ENCODE measurements at places on chromosomes 12 and 14.

GRCh38 chr12:106672314-106673025 lies 89.7 kb downstream of the RFX4 start:
- no peak for DNase-seq

- no peak for DNase-seq
Measured at GRCh38 chr14:106185837-106186233, 659.5 kb downstream of the TMEM121 start.

DNA sequence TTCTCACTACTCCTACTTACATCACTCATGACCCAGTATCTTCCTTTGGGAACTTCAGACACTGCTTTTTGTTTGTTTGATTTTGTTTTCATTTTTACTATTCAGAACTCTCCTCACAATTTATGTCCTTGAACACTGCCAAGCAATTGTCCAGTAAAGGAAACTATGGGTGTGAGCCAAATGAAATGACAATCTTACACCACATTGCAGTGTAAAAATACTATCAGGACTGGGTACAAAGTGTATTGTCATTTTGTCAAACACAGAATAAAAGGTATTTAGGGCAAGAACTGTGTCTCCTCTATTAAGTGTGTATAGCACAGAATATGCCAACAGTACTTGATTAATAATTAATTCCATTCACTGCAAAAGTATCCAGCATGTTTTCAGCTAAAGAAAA lies 199.3 kb downstream of the ALG10B start:
- DNase-seq: no peak

DNA sequence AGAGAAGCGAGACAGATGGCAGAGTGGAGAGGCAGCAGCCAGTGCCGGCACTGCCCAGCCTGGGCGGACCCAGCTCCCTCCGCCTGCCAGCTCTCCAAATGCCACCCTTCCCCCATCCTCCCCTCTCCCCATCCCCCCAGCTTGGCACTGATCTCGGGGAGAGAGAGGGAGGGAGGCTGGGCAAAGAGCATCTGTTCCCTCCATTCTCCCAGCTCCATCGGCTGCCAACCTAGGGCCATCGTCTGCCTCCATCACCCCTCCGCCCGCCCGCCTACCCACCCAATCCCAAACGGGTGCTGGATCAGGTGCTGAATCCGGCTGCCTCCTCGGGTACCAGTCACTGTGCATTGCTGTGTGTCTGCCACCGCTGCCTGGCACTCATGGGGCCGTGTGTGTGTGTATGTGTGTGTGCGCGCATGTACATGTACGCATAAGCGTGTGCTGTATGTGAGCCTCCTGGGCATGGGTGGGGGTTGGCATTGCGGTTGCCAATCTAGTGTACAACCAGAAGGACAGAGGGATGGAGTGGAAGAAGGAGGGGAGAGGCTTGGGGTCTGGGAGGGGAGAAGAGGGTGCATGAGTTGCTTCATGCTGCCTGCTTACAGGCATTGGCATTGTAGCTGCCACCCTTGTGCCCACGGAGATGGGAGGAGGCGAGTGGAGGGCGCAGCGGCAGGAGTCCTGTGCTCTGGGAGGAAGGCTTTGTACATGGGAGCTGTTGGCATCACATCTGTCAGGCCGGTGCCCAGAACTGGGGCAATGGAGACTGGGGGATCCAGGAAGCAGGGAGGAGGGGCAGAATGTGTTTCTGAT lies 38.4 kb downstream of the ZFHX2 start:
- no peak for DNase-seq

GRCh38 chr14:98927986-98928385 lies 344.0 kb downstream of the BCL11B start:
- DNase-seq: no peak

DNA sequence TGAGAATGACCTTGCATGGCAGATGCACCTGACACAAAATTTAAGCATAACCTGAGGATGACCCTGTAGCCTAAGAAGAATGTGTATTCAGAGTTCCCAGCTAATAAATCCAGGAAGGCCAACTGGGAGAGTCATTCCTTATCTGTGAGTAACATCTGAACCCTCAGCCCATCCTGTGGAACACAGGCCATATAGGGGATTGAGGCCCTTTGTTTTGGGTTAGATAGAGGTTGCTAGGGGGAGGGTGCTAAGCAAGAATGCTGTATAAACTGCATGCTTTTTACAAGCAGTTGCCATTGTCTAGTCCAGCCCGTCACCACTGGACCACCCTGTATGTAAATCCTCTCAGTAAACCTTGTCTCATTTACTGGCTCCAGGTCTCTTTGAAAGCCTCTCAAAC lies 77.0 kb downstream of the BICD1 start:
- no peak for DNase-seq

DNA sequence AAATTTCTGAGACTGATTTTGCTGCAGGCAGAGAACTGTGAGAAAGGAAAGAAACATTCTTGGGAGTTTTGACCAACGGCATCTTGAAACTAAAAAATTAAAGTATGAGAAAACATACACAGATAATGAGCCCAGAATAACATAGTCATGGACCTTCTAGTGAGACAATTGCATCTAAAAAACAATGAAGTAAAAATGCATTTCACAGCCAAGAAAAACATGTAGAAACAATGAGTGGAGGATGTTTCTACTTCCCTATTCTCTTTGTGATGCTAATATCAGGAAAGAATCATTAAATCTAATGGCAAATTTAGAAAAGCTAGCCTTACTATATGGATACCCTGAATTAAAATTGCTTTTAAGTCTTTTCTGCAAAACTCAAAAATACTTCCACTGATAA lies 12.2 kb upstream of the PLEKHG7 start:
- no peak for DNase-seq

DNA sequence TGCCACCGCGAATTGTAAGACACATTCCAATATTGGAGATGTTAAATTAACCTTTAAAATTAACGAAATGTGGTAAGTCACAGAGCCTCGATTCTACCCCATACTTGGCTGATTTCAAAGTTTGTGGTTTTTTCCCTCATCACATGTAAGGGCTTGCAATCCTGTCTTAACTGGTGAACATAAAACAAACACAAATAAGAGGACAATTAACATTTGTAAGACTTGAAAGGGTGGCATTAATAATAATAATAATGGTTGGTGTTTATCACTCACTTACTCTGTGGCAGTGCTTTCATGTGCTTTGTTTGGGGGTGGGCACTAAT lies 26.6 kb downstream of the PPFIBP1 start:
- no peak for DNase-seq

- DNase-seq: peak; percentile 79
Measured at GRCh38 chr12:6266971-6267721, 43.3 kb upstream of the PLEKHG6 start.

DNA sequence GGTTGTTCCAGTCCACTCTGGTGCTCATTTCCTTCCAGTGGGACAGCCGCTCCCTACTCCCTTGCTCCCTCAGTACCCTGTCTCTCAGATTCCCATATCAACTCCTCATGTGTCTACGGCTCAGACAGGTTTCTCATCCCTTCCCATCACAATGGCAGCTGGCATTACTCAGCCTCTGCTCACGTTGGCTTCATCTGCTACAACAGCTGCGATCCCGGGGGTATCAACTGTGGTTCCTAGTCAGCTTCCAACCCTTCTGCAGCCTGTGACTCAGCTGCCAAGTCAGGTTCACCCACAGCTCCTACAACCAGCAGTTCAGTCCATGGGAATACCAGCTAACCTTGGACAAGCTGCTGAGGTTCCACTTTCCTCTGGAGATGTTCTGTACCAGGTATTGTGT lies 69.9 kb downstream of the RAD52 start:
- no peak for DNase-seq

- no peak for DNase-seq
Measured at GRCh38 chr14:20745571-20746358, at the start of gene EDDM3A. TSS of gene EDDM3A (plus strand) at chr14:20745887. CDS start at chr14:20747581, 1,694 bp downstream.

GRCh38 chr12:131087302-131087818 lies 133.7 kb downstream of the ADGRD1 start:
- DNase-seq: no peak

DNA sequence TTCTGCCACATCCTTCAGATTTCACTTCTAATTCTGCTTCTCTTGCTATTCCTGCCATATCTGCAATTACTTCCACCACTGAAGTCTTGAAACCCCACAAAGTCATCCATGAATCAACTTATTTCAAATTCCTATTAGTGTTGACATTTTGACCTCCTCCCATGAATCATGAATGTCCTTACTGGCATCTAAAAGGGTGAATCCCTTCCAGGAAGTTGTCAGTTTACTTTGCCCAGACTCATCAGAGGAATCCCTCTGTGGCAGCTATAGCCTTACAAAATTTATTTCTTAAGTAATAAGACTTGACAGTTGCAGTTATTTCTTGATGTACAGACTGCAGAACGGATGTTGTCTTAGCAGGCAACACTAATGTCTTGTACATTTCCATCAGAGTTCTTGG lies 162.9 kb downstream of the PCNX1 start:
- DNase-seq: no peak

DNA sequence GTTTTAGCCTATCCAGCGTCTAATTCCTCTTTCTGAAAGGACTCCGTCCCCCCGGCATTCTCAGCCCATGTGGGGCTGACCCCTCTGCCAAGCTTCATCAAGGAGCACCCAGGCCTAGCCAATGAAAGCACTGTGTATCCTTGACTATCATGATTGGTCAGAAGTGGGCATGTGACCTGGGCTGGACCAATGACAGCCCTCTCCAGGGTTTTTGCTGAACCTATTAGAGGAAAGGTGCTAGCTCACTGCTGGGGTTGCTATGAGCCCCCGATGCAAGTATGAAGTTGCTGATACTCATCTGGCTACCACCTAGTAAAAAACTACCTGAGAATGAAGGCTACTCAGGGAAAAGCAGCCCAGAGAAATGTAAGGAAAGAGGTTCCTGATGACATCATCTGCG lies 68.1 kb downstream of the LRRC74A start:
- DNase-seq: no peak

GRCh38 chr14:69281450-69282169 lies 21.7 kb downstream of the GALNT16 start:
- DNase-seq: no peak

DNA sequence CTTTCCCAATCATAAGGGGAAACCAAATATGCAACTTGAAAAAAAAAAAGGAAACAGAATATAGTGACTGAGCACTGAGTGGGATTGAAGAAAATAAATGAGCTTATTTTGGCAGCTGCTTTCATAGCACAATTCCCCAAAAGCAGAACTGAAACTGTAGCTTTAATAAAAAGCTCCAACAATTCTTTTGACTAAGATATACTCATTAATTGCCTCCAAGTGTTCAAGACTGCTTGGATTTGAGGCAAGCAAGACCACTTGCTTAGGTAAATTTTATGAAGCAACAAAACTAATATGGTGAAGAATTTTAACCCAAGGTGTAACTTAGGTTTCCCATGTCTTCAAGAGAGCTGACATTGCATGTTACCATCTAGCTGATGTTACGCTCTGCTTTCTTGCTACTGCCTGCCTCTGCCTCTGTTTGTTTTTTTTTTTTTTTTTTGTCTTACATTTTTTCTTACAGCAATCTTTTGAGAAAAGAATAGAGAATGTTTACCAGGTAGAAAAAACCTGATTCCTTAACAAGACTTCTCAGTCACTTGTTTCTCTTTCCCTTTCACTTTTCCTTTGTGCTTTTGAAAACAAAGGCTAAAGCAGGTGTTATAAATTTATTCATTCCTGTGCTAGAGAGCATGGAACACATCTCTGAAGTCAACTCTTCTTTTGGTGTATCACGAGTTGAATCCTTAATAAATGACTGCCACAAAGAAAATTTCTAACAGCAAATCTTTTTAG lies 134.4 kb downstream of the BCAT1 start:
- DNase-seq: no peak
